ENCODE measurements at places on chromosomes 12 and 14. TPM values are rescaled to one million over a fixed set of nuclear protein-coding genes. Genes with fewer than 3 reads are reported as not detected.

SELPLG gene
- total RNA-seq, result 221 TPM

FKBP11 gene
- 55.9 TPM for total RNA-seq

RNU4-1 gene
- 3,380 TPM for total RNA-seq

SOCS2 gene
- 32.5 TPM for total RNA-seq

CDKL1 gene
- total RNA-seq, result 13.6 TPM

IL26 gene
- total RNA-seq, result 0.39 TPM

MANSC4 gene
- not detected for total RNA-seq

C14orf180 gene
- total RNA-seq, result not detected

BAG5 gene
- total RNA-seq, result 31.0 TPM

ALKBH1 gene
- total RNA-seq, result 14.1 TPM
